Left lung (tissue), 14 donors: ENCODE measurements at places on chromosomes 5 and 9. TPM values are rescaled to one million over a fixed set of nuclear protein-coding genes. Genes with fewer than 3 reads are reported as not detected.

GRCh38 chr9:104555521-104555920, 13.4 kb upstream of the OR13C8 start:
- DNase-seq, result no peak
- H3K4me3 ChIP-seq, result no peak overlapping the region
- H3K27ac ChIP-seq, result no peak overlapping the region
- no peaks in the 10 kb centered on the region for H3K4me1 ChIP-seq

- no peak for DNase-seq
- no peaks in the 10 kb centered on the region for H3K27me3 ChIP-seq
- no peak overlapping the region for H3K4me3 ChIP-seq
- H3K4me1 ChIP-seq, result no peaks in the 10 kb centered on the region
Observed at GRCh38 chr9:91289244-91289643, 72.5 kb downstream of the AUH start.

GRCh38 chr9:108015690-108016089, 526.1 kb upstream of the KLF4 start:
- H3K4me1 ChIP-seq, result no peaks in the 10 kb centered on the region
- no peaks in the 10 kb centered on the region for H3K36me3 ChIP-seq
- H3K27me3 ChIP-seq, result no peaks in the 10 kb centered on the region
- H3K27ac ChIP-seq, result no peak overlapping the region
- H3K4me3 ChIP-seq, result no peak overlapping the region

GRCh38 chr5:126527892-126528291, 67.1 kb downstream of the ALDH7A1 start:
- no peaks in the 10 kb centered on the region for H3K36me3 ChIP-seq
- H3K27me3 ChIP-seq, result no peaks in the 10 kb centered on the region
- H3K4me3 ChIP-seq, result no peak overlapping the region
- H3K4me1 ChIP-seq, result peaks cover 8% of the 10 kb centered on the region
- H3K27ac ChIP-seq, result no peak overlapping the region

DNA sequence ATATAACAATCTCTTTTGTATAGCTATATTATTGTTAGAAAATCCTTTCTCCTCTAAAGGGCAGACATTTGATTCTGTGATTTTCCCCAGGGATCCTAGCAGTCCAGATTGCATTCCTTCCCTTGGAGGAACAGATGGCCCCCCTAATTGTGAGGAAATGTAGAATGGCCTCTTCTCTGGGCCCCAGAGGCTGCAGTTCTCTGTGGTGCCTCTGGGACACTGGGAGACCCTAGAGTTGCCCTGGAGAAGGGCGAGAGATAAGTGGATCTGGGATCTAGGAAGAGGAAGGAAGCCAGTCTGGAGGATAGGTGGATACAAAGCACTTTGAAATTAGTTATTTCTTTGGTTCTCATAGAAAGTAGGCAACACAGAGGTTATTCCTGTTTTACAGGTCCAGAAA, 1.9 kb upstream of the HINT2 start:
- H3K27me3 ChIP-seq, result no peaks in the 10 kb centered on the region
- no peak overlapping the region for H3K4me3 ChIP-seq
- no peak for DNase-seq
- H3K27ac ChIP-seq, result no peak overlapping the region
- H3K4me1 ChIP-seq, result peaks cover 14% of the 10 kb centered on the region
- H3K36me3 ChIP-seq, result no peaks in the 10 kb centered on the region

- no peaks in the 10 kb centered on the region for H3K36me3 ChIP-seq
- H3K27ac ChIP-seq, result no peak overlapping the region
- H3K4me3 ChIP-seq, result no peak overlapping the region
- DNase-seq, result peak; percentile 31
- H3K4me1 ChIP-seq, result no peaks in the 10 kb centered on the region
Observed at GRCh38 chr9:99162759-99163364, 57.9 kb downstream of the TGFBR1 start.

- no peak overlapping the region for H3K27ac ChIP-seq
- no peaks in the 10 kb centered on the region for H3K4me1 ChIP-seq
- DNase-seq, result no peak
Observed at GRCh38 chr5:92780057-92780456, 801.0 kb downstream of the NR2F1-AS1 start.

PCDHA1 gene
- total RNA-seq, result not detected

CYLC2 gene
- not detected for total RNA-seq

SLC6A18 gene
- total RNA-seq, result not detected

GPR150 gene
- 0.26 TPM for total RNA-seq
